ENCODE measurements at places on chromosomes 12 and 14. TPM values are rescaled to one million over a fixed set of nuclear protein-coding genes. Genes with fewer than 3 reads are reported as not detected.
A peak's percentile ranks its signal among the peaks of the same experiment; 100 is the strongest.

GRCh38 chr14:101480747-101481530, 80.4 kb upstream of the DIO3 start:
- DNase-seq = no peak

Gene MMP19
- total RNA-seq = not detected

Gene GPD1
- total RNA-seq = 0.20 TPM

Gene GUCY2C
- total RNA-seq = not detected

DNA sequence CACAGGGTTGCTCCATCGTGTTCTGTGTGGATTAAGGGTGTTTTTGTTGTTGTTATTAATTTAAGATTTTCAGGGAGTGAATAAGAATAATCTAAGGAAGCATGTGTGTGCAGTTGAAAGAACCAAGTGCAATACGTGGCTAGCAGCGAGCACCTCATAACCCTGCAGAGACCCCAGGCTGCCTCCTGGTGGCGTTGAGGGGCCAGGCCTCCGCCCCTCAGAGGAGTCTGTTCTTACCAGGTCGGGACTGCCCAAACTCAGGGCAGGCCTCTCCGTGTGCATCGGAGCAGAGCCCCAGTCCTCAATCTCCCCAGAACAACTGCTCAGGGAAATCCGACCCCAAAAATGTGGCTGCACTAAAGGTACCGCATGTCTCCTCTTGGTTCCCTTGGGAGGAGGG, 36.8 kb downstream of the IL31 start:
- DNase-seq = no peak

GRCh38 chr12:98002887-98003493, 512.4 kb upstream of the TMPO start:
- DNase-seq = peak; percentile 60

- DNase-seq = peak; percentile 29
These were observed 732 bp downstream of the ZNF664 start for GRCh38 chr12:123973552-123974341.

Gene IL22
- not detected for total RNA-seq

GRCh38 chr12:90253136-90253535, 544.5 kb upstream of the ATP2B1 start:
- no peak for DNase-seq

GRCh38 chr12:120979862-120980696, 1.7 kb downstream of the HNF1A start:
- DNase-seq = no peak

Gene EPYC
- not detected for total RNA-seq

Gene GLIPR1L1
- total RNA-seq = not detected

GRCh38 chr12:58927120-58927519, 6.8 kb upstream of the LRIG3 start:
- no peak for DNase-seq

Gene LTA4H
- total RNA-seq = 112 TPM

Gene TTLL5
- total RNA-seq = 27.2 TPM

Gene SLC24A4
- total RNA-seq = not detected

GRCh38 chr12:32482226-32482625, 82.9 kb downstream of the FGD4 start:
- no peak for DNase-seq

Gene COPS7A
- 38.8 TPM for total RNA-seq

Gene CCNK
- total RNA-seq = 98.8 TPM

Gene TCL1B
- not detected for total RNA-seq

GRCh38 chr14:76938092-76938500, 90.4 kb downstream of the IRF2BPL start:
- no peak for DNase-seq

GRCh38 chr14:105487986-105488777, 1.5 kb downstream of the CRIP1 start:
- DNase-seq = peak; percentile 46

- no peak for DNase-seq
These were observed 44.4 kb downstream of the ADGRD1 start for GRCh38 chr12:130998136-130998535.

Gene FOXG1
- not detected for total RNA-seq

DNA sequence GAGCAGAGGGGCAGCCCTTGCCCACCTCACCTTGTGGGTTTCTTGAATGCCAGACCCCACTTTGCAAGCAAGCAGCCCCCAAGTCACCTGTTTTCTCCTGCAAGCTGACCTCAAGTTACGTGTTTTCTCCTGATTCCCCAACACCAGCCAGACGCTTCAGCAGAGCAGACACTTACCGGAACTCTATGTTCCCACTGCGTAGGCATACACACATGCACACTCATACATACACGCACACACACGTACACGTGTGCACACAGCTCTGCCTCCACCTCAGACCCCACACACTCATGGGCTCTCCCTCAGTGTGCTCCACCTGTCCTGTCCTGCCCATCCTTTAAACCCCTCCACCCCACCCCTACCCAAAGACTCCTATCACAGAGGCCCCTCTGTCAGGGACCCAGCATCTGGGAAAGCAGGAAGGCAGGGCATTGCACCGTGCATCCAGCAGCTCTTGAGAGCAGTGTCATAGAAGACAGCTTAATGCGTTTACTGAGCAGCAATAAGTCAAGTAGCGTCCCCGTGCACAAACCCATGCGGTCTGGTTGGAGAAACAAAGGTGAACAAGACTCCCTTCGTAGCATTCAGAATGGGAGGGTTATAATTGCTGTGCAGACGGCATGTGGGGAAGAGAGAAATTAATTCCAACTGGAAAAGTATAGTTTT, 44.4 kb downstream of the TMEM63C start:
- DNase-seq = no peak

Gene SAMD15
- 0.56 TPM for total RNA-seq

- no peak for DNase-seq
These were observed 3.7 kb upstream of the CACNA2D4 start for GRCh38 chr12:1922075-1922709.

Gene TESPA1
- total RNA-seq = 112 TPM

GRCh38 chr12:926641-927040, 22.9 kb downstream of the RAD52 start:
- DNase-seq = no peak

DNA sequence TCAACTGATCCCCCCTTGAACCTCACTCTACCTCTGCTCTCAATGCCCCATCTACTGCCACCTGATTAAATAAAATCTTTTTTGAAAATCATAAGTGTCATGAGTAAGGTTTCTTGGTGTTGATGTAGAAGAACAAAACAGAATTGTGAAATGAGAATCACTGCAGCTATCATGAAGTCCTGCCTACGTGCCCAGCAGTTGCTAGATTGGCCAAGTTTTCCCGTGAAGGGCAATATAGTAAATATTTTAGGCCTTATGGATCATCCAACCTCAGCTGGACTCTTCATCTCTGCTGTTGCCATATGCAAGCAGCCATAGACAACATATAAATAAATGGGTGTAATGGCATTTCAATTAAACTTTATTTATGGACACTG, 5.2 kb upstream of the OAS3 start:
- DNase-seq = no peak

- no peak for DNase-seq
These were observed 105.6 kb downstream of the GPR135 start for GRCh38 chr14:59359431-59360124.

DNA sequence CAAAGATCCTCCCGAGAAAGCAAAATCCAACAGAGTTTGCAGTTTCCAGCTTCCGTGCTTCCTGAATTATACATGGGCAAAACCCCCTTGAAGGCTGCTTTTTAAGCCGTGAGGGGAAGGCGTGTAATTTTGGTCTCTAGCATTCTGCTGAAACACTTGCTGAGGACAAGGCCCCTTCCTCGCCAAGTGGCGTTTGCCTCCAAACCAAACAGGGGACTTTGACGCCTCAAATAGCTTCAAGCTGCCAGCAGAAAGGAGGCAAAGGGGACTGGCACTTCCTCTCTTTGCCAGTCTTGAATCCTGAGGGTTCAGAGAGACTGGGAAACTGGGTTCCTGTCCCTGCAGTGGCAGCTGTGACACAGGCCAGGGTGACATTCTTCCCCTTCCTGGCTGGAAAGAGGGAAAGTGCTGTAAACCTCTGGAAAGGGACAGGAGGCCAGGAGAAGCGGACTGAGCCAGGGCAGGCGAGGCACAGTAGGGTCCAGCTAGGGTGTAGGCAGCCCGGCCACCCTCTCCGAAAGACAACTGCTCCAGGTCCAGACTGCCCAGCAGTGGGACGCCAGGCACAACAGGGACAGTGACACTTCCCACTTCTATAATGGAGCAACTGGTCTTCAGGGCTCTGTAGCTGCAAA, 96.2 kb upstream of the MED13L start:
- no peak for DNase-seq

- DNase-seq = no peak
These were observed 780 bp upstream of the SLC41A2 start for GRCh38 chr12:104958805-104959334.

DNA sequence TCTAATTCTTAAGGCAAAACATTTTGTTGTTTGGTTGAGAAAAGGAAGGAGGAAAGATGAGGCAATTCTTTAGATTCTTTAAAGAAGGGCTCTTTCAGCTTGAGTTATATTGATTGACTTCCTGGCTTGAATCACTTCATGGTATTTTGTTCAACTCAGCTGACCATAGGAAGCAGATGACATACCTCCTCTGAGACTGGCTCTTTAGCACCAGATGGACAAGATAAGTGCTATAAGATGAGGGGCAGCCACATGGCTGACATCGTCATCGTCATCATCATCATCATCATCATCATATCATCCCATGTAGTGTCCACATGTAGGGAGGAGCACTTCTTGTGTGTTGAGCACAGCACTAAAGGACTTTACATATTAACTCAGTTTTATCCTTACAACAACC, 81.3 kb downstream of the SSPN start:
- no peak for DNase-seq

DNA sequence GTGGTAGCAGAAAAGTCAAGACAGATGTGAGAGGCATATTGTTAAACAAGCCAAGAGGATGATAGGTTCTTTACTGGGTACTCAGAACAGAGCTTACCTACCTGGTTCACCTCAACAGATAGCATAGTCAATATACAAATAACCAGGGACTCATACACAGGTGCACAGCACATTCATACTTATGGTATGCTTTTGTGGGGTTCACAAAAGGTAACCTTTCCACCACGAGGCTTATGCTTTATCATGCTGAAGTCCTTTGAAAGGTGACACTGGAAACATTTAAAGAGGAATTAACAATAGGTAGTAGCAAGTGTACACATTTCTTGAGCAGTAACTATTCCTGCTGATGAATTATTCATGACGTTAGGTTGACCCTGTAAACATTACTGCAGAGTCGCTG, 42.2 kb upstream of the MBIP start:
- no peak for DNase-seq

Gene NKX2-1
- total RNA-seq = not detected

DNA sequence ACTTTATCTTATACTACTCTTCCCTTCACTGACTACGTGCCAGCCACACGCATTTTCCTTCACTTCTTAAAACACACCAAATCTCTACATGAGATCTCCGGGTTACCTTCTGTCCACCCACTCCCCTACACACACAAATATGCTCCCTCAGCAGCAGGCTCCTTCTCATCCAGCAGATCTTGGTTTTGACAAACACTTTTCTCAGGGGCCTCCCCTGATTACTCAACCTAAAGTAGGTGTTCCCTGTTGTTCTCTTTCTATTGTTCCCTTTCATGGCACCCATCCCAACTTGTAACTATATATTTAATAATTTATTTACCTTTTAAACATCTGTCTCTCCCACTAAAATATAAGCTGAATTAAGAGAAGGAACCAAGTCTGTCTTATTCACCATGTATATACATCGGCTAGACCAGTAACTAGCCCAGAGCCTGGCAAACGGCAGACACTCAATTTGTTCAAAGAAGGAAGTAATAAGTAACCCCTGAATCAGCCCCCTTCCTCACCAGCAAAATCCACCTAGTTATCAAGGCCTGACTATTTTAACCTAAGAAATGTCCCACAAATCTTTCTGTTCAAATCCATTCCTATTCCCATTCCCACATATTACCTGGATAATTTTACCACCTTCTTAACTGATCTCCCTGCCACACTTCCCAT, 2.7 kb downstream of the C2CD5 start:
- DNase-seq = no peak

GRCh38 chr12:9799961-9800360, 27.3 kb upstream of the KLRF1 start:
- no peak for DNase-seq

GRCh38 chr12:124563401-124563800, 4.0 kb downstream of the NCOR2 start:
- no peak for DNase-seq

GRCh38 chr12:2332947-2333346, 280.2 kb downstream of the CACNA1C start:
- DNase-seq = no peak

DNA sequence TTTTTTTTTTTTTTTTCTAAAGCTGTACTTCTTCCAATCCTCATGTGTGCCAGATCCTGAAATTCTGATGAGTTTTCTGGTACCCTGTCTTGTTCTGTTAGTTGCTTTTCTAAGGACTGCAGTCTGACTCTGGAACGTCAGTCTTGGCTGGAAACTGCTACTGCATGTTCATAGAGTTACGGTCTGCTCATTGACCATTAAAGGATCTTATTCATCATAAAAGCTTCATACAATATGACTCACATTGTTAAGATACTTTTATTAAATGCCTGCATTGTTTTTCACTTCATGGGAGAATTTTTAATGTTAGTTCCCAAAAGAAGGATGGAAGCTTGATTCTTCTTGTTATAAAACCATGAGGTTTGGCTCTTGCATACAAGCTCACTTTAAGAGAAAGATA, 233.6 kb downstream of the SYT10 start:
- no peak for DNase-seq

GRCh38 chr14:79586989-79587598, 624.2 kb downstream of the DIO2 start:
- DNase-seq = no peak

GRCh38 chr12:752695-753610, 574 bp downstream of the WNK1 start:
- peak; percentile 51 for DNase-seq

Gene NXPH4
- 0.45 TPM for total RNA-seq

Gene BBOF1
- 1.2 TPM for total RNA-seq

DNA sequence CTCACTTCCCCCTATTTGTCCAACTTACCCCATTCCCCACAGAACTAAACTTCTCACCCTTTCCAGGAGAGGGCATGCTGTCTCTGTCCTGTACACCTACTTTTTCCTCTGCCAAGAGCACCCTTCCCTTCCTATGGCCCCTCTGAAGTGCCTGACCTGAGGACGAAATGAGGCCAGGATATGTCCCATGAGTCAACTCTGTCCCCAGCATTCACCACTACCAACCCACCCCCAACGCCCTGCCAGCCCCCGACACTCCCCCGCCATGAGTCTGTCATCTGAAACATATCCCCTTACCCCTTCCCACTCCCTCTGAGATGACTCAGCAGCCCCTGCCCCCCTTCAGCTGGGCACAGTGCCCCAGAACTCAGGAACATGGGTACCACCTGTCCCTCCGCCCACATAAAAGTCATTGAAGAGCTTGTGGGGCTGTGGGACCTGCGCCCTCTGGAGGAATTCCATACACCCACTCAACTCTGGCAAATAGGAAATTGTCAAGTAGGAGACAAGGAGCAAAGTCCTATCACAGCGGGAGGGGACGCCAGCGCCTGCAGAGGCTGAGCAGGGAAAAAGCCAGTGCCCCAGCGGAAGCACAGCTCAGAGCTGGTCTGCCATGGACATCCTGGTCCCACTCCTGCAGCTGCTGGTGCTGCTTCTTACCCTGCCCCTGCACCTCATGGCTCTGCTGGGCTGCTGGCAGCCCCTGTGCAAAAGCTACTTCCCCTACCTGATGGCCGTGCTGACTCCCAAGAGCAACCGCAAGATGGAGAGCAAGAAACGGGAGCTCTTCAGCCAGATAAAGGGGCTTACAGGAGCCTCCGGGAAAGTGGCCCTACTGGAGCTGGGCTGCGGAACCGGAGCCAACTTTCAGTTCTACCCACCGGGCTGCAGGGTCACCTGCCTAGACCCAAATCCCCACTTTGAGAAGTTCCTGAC, 26.3 kb downstream of the ITGA7 start:
- peak; percentile 9 for DNase-seq

Gene SDSL
- not detected for total RNA-seq

All from activated CD8-positive, alpha-beta T cell treated with anti-CD3 and anti-CD28 coated beads for 36 hours (primary cell).